ENCODE measurements at places on chromosomes 1 and 21. TPM values are rescaled to one million over a fixed set of nuclear protein-coding genes. Genes with fewer than 3 reads are reported as not detected.

GRCh38 chr1:226019572-226019971, 20.4 kb upstream of the SDE2 start:
- no peak for DNase-seq

DNA sequence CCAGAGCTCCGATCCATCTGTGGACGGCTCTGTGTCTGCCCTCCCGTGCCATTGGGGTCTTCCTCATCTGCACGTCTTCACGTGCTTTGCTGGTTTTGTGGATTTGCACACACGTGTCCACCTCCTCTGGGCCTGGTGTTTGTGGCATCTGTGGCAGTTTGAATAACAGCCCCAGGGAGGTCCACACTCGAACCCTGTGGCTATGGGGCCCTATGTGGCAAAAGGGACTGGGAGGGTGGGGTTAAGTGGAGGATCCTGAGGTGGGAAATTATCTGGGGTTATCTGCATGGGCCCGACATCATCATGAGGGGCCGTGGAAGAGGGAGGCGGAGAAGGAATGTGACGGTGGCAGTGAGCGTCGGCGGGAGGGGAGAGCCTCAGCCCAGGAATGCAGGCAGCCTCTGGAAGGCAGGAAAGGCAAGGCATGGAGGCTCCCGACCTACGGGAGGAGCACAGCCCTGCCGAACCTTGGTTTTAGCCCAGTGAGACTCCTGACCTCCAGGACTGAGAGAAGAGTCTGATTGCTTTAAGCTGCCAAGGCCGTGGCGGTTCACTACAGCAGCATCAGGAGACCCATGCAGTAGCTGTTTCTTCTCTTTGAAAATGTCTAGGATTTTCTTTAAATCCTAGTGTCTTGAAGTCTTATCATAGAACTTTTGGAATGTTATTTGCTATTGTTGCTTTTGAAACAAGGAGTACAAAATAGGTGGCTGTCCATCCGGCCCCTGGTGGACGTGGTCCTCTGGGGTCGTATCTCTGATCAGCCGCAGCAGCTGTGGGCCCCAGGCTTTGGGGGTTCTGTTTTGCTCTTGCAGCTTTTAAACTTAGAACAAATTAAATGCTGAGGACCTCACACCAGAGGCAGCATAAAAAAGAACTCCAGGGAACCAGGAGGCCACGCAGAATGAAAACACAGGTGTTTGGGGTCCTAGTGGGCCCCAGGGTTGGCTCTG, 40.0 kb upstream of the LRRC3 start:
- DNase-seq, result no peak

GRCh38 chr1:8166406-8166805, 140.3 kb upstream of the ERRFI1 start:
- no peak for DNase-seq

- no peak for DNase-seq
Measured at GRCh38 chr1:61085206-61085982, 3.0 kb downstream of the NFIA start.

The SLC5A9 gene
- not detected for total RNA-seq
